ENCODE measurements at places on chromosomes 11 and 22. TPM values are rescaled to one million over a fixed set of nuclear protein-coding genes. Genes with fewer than 3 reads are reported as not detected.

GRCh38 chr11:72303179-72303578 is 59.2 kb upstream of the PHOX2A start:
- DNase-seq = no peak

- DNase-seq = no peak
These were observed 195.9 kb downstream of the SNX19 start for GRCh38 chr11:130720232-130721022.

The SLC22A6 gene
- total RNA-seq = not detected

DNA sequence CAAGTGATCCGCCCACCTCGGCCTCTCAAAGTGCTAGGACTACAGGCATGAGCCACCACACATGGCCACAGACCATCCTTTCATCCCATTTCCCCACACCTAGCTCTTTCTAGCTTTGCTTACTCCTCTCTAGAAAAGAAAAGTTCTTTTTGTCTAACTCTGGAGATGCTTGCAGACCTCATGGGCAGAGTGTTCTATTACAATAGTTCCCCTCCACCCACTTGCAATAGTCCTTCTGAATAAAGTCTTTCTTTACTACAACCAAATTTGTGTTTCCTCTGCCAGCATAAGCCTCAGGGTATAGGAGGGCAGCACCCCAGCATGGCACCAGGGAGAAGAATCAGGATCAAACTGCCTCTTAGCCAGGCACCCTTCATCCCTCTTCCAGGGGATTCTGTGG is 18.8 kb upstream of the RTL6 start:
- no peak for DNase-seq

The FDX1 gene
- total RNA-seq = 25.9 TPM

DNA sequence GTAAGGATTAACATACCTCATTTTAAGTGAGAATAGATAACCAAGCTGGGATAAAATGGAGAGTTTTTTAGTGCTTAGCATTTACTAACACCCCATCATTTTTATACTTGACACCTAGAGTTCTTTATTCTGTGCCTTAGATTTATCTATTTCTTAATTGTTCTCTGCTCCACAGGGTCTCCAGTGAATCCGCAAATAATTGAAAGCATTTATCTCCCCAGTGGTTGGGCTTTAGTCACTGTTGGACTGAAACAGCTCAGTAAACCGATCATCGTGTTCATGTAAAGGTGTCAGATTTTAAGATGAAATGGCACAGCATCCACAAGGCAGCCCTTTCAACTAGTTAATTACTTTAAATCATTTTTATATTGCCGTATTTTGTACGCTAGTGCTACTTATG is 17.8 kb upstream of the GRIA4 start:
- no peak for DNase-seq

DNA sequence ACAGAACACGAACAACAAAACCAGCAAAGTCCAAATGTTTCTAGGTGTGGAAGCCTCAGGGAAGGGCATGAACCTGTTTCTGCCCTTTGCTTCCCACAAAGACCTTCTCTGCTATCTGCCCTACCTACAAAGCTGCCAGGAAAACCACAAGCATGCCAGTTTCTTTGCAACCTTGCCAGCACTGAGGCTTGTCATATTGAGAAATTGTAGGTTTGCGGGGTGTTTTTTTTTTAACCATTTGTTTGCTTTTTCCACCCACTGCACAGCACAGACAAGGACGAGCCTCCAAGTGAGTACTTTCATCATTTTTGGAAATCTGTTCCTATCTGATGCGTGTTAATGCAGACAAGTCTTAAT is 12.8 kb downstream of the PARVG start:
- DNase-seq = no peak

GRCh38 chr11:83127310-83127637 is 29.7 kb upstream of the PCF11 start:
- DNase-seq = no peak

All from transverse colon (tissue), 4 donors.